ENCODE measurements at places on chromosomes 5 and 9. TPM values are rescaled to one million over a fixed set of nuclear protein-coding genes. Genes with fewer than 3 reads are reported as not detected.

DNA sequence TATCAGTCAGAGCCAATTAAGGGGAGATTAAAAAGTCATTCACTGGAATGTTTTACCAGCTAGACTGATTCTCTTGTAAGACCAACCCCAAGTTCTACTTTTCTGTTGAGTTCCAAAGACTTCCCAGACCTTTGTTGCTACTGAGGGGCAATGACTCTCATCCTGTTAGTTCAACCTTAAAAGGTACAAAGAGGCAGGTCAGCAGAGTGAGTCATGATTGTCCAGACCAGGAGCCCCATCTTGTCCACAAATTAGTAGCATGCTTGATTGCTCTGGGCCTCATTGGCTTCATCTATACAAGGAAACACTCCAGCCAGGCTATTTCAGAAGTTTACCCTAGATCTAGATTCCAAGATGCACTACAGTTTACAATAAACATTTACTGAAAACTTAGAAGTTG lies 79.9 kb upstream of the IL7R start:
- no peaks in the 10 kb centered on the region for H3K27me3 ChIP-seq
- DNase-seq, result no peak
- peaks cover 69% of the 10 kb centered on the region for H3K4me1 ChIP-seq
- peaks cover 3% of the 10 kb centered on the region for H3K36me3 ChIP-seq

Gene NKD2
- total RNA-seq, result 3.2 TPM

DNA sequence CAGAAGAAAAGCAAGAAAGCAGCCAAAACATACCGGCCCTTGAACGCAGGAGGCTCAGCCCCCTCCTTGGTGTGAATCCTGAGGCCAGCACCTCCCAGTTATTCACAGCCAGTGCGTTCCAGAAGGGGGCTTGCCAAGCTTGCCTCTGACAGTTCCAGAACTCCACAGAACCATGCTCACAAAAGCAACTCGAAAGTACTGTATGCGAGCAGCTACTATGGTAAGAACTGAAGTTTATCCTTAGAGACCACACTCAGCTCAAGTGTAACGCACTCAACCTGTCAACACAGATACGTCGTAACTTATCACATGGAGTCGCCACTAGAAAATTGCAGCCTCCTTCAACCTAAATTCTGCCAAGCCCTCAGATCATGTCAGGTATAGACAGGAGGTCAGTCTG lies 1.4 kb downstream of the UBAC1 start:
- H3K4me3 ChIP-seq, result peak overlapping the region; percentile 87
- H3K27ac ChIP-seq, result peak overlapping the region; percentile 82
- H3K27me3 ChIP-seq, result peaks cover 8% of the 10 kb centered on the region
- H3K4me1 ChIP-seq, result peaks cover 25% of the 10 kb centered on the region
- no peak for DNase-seq

DNA sequence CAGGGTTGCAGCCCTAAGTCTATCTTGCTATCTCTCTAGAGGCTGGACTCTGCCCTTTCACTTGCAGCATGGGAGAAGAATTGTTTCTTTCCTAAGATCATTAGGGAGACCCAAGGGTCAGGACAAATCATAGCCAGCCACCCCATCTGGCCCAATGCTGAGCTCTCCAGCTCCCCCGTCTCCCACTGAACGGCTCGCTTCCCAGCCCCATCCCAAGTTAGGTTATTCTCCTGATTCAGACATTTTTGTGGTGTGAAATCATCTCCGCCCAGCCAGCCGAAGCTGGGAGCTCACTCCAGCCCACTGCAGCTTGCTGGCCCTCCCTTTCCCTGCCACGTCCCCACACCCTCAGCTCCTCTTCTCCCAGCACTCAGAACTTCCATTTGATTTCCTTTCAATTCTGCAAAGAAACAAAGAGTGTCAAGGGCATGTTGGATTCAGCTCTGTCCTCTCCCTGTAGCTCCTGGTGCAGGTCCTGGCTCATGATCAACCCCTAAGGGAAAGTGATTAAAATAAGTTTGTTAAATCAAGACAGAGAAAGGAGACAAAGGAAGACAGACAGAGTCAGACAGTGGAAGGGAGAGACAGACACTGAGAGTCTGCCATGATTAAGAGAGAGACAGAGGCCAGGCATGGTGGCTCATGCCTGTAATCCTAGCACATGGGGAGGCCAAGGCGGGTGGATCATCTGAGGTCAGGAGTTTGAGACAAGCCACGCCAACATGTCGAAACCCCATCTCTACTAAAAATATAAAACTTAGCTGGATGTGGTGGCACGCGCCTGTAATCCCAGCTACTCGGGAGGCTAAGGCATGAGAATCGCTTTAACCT lies 12.6 kb upstream of the SPARC start:
- DNase-seq, result no peak
- no peaks in the 10 kb centered on the region for H3K36me3 ChIP-seq
- H3K27ac ChIP-seq, result no peak overlapping the region
- H3K4me1 ChIP-seq, result no peaks in the 10 kb centered on the region
- peaks cover 6% of the 10 kb centered on the region for H3K27me3 ChIP-seq

Gene LCN15
- not detected for total RNA-seq

Gene GARNL3
- total RNA-seq, result 1.5 TPM

DNA sequence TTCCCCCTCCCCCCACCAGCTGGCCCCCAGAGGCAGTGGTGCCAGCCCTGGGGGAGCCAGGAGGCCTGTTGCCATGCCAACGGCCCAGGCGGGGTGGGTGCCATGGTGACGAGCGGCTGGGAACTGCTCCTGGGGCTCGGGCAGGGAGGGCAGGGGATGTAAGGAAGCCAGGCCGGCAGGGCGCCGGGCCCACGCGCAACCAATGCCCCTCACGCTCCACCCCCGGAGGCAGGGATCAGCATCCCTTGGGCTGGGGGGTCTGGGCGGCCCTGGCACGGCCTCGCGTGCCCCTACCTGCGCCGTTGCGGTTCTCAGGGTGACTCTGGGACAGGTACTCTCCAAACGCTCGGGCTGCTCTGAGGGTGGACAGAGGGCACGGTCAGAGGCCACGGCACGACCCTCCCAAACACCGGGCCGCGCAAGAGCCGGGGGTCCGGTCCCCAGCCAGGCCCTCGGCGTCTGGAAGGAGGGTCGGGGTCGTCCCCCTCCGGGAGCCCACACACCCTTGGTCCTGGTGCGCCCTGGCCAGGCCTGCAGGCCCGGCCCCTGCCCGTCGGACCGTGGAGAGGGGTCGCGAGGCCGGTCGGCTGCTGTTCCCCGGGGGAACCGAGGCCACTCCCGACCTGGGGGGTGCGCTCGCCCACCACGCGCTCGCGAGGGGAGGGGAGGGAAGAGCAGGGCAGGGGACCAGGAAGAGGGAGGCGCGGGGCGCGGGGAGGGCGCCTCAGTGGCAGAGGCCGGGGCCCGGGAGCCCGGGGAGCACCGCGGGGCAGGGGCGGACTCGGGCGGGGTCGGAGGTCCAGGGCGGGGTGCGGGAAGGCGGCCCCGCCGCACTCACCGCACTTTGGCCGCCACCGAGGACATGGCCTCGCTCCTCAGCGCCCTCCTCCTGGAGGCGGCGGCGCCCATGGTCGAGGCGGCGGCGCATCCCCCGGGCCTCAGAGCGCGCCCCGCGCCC lies 661 bp downstream of the NSMF start:
- DNase-seq, result no peak
- peaks cover 3% of the 10 kb centered on the region for H3K36me3 ChIP-seq
- no peaks in the 10 kb centered on the region for H3K27me3 ChIP-seq
- no peak overlapping the region for H3K4me3 ChIP-seq

DNA sequence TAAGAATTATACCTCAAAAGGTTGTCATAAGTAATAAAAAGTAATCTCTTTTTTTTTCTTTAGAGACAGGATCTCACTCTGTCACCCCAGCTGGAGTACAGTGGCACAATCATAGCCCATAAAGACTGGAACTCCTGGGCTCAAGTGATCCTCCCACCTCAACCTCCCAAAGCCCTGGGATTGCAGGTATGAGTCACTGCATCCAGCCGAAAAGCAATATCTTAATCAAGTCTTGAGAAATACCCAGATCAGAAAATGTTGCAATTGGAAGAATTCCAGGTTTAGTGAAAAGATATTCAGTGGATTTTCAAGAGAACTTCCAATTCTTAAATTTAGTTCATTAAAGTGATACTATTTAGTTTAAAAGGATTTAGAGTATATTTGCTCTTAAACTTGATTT lies 40.9 kb upstream of the IDNK start:
- no peaks in the 10 kb centered on the region for H3K4me1 ChIP-seq
- no peak overlapping the region for H3K4me3 ChIP-seq
- no peak overlapping the region for H3K27ac ChIP-seq
- H3K36me3 ChIP-seq, result no peaks in the 10 kb centered on the region
- DNase-seq, result no peak

GRCh38 chr5:139812836-139813805 lies 17.5 kb downstream of the PSD2 start:
- H3K4me1 ChIP-seq, result no peaks in the 10 kb centered on the region
- H3K4me3 ChIP-seq, result no peak overlapping the region
- no peaks in the 10 kb centered on the region for H3K36me3 ChIP-seq

GRCh38 chr9:26375448-26375847 lies 517.2 kb downstream of the CAAP1 start:
- H3K27me3 ChIP-seq, result no peaks in the 10 kb centered on the region
- no peaks in the 10 kb centered on the region for H3K36me3 ChIP-seq
- H3K4me1 ChIP-seq, result no peaks in the 10 kb centered on the region
- DNase-seq, result no peak

DNA sequence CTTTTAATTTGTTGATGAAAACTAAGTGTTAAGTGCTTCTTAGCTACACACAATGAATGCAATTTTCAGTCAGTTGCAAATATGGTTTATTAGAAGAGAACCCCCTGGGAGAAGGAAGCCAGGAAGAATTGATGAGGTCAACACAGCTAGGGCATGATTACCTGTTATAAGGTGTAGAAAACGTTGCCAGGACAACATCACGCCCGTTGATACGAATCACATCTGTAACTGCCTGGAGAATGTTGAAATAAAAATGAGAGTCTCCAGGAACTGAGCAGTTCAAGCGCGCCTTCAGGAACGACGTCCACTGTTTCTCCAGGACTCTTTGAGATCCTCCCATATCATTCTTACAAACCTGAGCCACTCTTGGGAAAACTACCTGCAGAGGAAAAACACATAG lies 88.0 kb downstream of the SEMA6A start:
- H3K4me3 ChIP-seq, result no peak overlapping the region
- H3K36me3 ChIP-seq, result no peaks in the 10 kb centered on the region
- no peaks in the 10 kb centered on the region for H3K4me1 ChIP-seq
- H3K27me3 ChIP-seq, result peaks cover 2% of the 10 kb centered on the region

- peaks cover 22% of the 10 kb centered on the region for H3K4me1 ChIP-seq
- no peak overlapping the region for H3K27ac ChIP-seq
- H3K27me3 ChIP-seq, result peaks cover 2% of the 10 kb centered on the region
Observed at GRCh38 chr5:133259199-133259997, 207.6 kb downstream of the HSPA4 start.

Gene VLDLR
- total RNA-seq, result 4.9 TPM

Gene TRIM36
- not detected for total RNA-seq

Gene HSPB3
- total RNA-seq, result not detected

GRCh38 chr9:132506977-132507669 lies 75.3 kb upstream of the BARHL1 start:
- peaks cover 8% of the 10 kb centered on the region for H3K27me3 ChIP-seq
- H3K4me3 ChIP-seq, result no peak overlapping the region
- DNase-seq, result no peak
- H3K4me1 ChIP-seq, result peaks cover 14% of the 10 kb centered on the region
- no peak overlapping the region for H3K27ac ChIP-seq

DNA sequence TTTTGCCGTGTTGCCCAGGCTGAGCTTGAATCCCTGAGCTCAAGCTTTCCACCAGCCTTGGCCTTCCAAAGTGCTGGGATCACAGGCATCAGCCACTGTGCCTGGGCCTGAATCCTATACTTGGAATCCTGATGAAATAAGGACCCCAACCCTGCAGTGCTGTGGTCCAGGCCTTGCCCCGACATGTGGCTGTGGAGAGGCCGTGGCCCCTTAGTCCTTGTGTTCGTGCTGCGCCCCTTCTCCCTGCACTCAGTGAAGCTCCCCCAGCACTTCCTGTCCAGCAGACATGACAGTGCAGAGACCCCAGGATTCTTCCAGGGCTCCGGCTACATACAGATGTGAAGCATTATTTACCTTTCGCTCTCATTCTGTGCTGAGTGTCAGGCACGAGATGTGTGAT lies 52.9 kb downstream of the EHMT1 start:
- H3K27me3 ChIP-seq, result no peaks in the 10 kb centered on the region
- peaks cover 22% of the 10 kb centered on the region for H3K4me1 ChIP-seq
- peaks cover 8% of the 10 kb centered on the region for H3K36me3 ChIP-seq
- no peak for DNase-seq
- no peak overlapping the region for H3K4me3 ChIP-seq

Gene CD274
- total RNA-seq, result 60.4 TPM

DNA sequence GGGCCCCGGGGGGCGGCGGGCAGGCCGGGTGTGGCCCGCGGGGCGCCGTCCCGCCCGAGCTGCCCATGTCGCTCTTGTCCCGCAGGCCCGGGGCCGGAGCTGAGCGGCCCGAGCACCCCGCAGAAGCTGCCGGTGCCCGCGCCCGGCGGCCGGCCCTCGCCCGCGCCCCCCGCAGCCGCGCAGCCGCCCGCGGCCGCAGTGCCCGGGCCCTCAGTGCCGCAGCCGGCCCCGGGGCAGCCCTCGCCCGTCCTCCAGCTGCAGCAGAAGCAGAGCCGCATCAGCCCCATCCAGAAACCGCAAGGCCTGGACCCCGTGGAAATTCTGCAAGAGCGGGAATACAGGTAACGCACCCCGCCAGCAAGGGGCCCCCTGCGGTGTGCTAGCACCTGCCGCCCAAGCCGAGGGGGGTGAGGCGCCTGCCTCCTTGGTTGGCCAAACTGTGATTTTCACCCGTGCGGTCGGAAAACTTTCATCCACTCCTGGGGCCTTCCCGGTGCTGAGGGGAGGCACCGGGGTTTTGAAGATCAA lies 32.1 kb downstream of the SMARCA2 start:
- H3K4me1 ChIP-seq, result peaks cover 39% of the 10 kb centered on the region
- no peak overlapping the region for H3K4me3 ChIP-seq
- peaks cover 51% of the 10 kb centered on the region for H3K36me3 ChIP-seq
- H3K27me3 ChIP-seq, result no peaks in the 10 kb centered on the region
- H3K27ac ChIP-seq, result no peak overlapping the region
- no peak for DNase-seq

Gene AQP7
- total RNA-seq, result not detected

DNA sequence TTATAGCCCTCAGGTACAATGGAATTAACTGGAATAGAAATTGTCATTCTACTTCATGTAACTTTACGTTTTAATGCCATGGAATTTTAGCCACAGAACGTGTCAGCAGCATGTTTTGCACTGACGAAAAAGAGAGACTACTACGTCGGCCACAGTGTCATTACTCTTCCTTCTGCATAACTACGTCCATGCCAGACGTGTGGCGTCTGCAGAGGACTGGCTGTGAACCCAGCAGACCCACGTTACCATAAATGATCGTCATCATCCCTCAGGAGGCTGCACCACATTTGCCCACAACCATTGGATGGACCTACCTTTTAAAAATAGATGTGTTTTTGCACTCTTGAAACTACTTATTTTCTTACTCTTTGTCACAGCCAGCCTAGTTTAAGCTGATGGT lies 63.8 kb upstream of the ATG10 start:
- no peak overlapping the region for H3K4me3 ChIP-seq
- H3K36me3 ChIP-seq, result no peaks in the 10 kb centered on the region
- H3K27ac ChIP-seq, result no peak overlapping the region
- no peak for DNase-seq
- H3K27me3 ChIP-seq, result peaks cover 2% of the 10 kb centered on the region
- no peaks in the 10 kb centered on the region for H3K4me1 ChIP-seq

Gene OR1J2
- total RNA-seq, result not detected

Gene IL5
- total RNA-seq, result 1.5 TPM

Gene PCDHA1
- not detected for total RNA-seq

Data from activated T-helper 1 cell treated with anti-CD3 and anti-CD28 coated beads, Interleukin-12 subunit alpha, Interleukin-12 subunit beta, Interleukin-2, Interleukin-4 antibody, amounts not matched to agents 30 ng/mL and 10 ng/mL and 1 ng/mL, durations not matched to agents 14 hours and 24 hours and 36 hours (primary cell).